B cell (primary cell): ENCODE measurements at places on chromosomes 11 and 22. TPM values are rescaled to one million over a fixed set of nuclear protein-coding genes. Genes with fewer than 3 reads are reported as not detected.

- no peaks in the 10 kb centered on the region for H3K4me1 ChIP-seq
- no peak overlapping the region for H3K27ac ChIP-seq
- H3K27me3 ChIP-seq, result no peaks in the 10 kb centered on the region
- no peak for DNase-seq
Measured at GRCh38 chr11:131840545-131840944, 470.1 kb downstream of the NTM start.

OR52I1 gene
- total RNA-seq, result not detected in 2 replicates

DNA sequence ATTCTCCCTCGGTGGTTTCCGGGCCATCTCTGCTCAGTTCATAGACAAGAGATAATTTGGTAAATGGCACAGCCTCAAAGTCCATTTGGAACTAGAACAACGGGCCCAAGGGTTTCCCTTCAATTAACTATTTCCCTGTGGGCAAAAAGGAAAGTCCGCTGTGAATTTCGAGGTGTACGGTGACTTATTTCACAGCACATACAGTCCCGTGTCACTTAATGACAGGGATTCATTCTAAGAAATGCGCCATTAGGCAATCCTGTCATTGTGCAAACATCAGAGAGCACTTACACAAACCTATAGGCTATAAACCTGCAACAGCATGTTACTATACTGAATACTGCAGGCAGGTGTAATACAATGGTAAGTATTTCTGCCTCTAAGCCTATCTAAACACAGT lies 551.6 kb downstream of the OPCML start:
- H3K27ac ChIP-seq, result no peak overlapping the region
- no peaks in the 10 kb centered on the region for H3K36me3 ChIP-seq
- no peak overlapping the region for H3K4me3 ChIP-seq
- H3K27me3 ChIP-seq, result no peaks in the 10 kb centered on the region
- DNase-seq, result no peak

OR51B4 gene
- not detected in 2 replicates for total RNA-seq

GRCh38 chr11:129608711-129609110 lies 206.9 kb upstream of the TMEM45B start:
- H3K4me3 ChIP-seq, result no peak overlapping the region
- no peaks in the 10 kb centered on the region for H3K36me3 ChIP-seq
- DNase-seq, result no peak
- no peak overlapping the region for H3K27ac ChIP-seq

DNA sequence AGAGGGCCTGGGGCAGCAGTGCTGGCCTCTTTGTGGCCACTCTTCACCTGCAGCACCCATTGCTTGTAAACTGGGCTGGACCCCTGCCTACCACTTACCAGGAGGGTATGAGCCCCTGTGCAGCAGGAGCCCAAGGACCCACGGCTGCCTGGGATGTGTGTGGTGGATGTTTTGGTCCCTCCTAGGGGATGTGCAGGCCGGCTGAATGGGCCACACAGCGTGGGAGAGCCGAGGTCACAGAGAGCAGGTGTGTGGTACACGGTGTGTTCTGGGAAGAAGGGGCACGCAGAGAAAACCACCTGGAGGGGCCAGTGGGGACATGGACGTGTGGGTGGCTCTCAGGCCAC lies 19.3 kb upstream of the GNB1L start:
- H3K36me3 ChIP-seq, result no peaks in the 10 kb centered on the region
- no peaks in the 10 kb centered on the region for H3K27me3 ChIP-seq
- no peaks in the 10 kb centered on the region for H3K4me1 ChIP-seq
- H3K4me3 ChIP-seq, result no peak overlapping the region
- H3K27ac ChIP-seq, result no peak overlapping the region

GRCh38 chr11:84333221-84333620 lies 1047.1 kb upstream of the CCDC90B start:
- DNase-seq, result no peak
- no peaks in the 10 kb centered on the region for H3K4me1 ChIP-seq
- H3K4me3 ChIP-seq, result no peak overlapping the region

- H3K27me3 ChIP-seq, result no peaks in the 10 kb centered on the region
- H3K4me3 ChIP-seq, result no peak overlapping the region
- no peak overlapping the region for H3K27ac ChIP-seq
- DNase-seq, result no peak
- no peaks in the 10 kb centered on the region for H3K36me3 ChIP-seq
- no peaks in the 10 kb centered on the region for H3K4me1 ChIP-seq
Measured at GRCh38 chr11:130458410-130458729, 9.9 kb downstream of the ADAMTS15 start.

DNA sequence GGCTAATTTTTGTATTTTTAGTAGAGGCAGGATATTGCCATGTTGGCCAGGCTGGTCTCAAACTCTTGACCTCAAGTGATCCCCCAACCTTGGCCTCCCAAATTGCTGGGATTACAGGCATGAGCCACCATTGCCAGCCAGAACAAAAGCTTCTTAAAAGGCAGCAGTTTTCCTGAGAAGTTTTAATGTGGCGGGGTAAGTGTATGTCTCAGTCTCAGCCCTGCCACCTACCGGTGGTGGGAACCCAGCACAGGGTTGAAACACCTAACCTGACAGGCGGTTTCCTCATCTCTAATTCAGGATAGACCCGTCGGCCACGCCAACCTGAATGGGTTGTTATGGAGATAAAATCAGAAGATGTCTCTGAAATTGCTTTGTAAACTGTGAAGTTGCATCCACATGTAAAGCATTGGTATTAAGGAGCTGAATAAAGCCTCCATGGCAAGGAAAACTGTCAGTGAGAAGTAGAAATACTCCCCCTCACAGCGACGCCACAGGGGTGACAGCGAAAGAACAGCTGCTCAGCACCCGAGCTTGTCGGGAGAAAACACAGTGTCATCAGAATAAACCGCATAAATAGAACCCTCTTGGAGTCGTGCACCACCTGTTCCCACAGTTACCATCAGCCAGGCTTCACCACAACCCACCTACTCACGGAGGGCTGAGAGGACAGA lies 165.9 kb upstream of the NCAM1 start:
- H3K4me3 ChIP-seq, result no peak overlapping the region
- no peaks in the 10 kb centered on the region for H3K27me3 ChIP-seq
- no peaks in the 10 kb centered on the region for H3K4me1 ChIP-seq

DNA sequence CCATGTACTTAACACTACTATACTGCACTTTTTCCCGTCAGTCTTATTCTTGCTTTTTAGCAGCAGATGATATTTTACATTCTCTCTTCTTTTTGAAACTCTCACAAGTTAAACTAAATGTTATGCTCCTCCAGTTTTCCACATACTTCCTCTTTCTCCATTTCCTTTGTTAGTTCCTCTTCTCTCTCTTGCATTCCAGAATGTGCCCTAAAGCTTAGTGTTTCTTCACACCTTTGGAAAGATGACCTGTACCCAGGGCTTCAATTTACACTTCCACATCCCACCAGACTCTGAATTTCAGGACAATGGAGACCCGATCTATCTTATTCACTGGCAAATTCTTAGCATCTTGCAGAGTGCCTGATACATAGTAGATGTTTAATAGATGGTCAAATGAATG lies 51.8 kb downstream of the APIP start:
- no peak overlapping the region for H3K27ac ChIP-seq
- H3K4me1 ChIP-seq, result peaks cover 3% of the 10 kb centered on the region
- H3K4me3 ChIP-seq, result no peak overlapping the region
- H3K36me3 ChIP-seq, result peaks cover 1% of the 10 kb centered on the region

DNA sequence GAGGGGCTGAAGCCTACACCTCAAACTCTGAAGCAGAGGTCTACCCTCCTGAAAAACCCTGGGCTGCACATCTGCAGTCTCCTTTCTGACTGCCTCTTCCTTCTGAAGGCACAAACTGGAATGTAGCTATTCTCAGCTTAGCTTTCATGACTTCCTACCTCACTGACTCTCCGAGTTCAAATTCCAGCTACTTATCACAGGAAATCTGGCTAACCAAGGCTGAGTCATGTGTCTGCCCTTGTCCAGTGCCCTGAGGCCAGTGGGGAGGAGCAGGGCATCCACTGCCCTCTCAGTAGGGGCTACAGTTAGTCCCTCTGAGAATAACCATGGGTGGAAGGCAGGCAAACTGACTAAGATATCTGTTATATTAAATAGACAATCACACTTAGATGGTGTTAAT lies 29.2 kb downstream of the PDGFD start:
- no peak for DNase-seq
- no peaks in the 10 kb centered on the region for H3K36me3 ChIP-seq
- no peaks in the 10 kb centered on the region for H3K27me3 ChIP-seq

GRCh38 chr22:31719850-31720471 lies 30.0 kb downstream of the PRR14L start:
- no peak overlapping the region for H3K4me3 ChIP-seq
- no peak for DNase-seq
- H3K36me3 ChIP-seq, result peaks cover 61% of the 10 kb centered on the region
- H3K27me3 ChIP-seq, result no peaks in the 10 kb centered on the region

DNA sequence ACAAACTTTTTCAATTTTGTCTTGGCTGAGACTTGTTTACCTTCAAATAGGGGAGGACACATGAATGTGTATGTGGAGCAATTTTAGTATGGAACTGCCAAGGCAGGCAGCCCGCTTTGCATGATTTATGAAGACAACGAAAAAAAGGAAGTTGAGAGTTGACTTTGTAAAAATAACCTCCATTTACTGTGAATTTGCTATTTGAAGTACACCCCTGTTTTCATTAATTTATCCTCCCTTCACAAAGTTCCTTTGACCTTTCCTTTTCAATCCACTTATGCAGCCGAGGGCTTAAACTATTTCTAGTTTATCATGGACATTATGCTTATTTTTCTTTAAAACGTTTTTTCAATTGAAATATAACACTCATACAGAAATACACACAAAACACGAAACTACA lies 369.6 kb upstream of the CADM1 start:
- H3K27ac ChIP-seq, result no peak overlapping the region
- no peak for DNase-seq
- H3K4me1 ChIP-seq, result no peaks in the 10 kb centered on the region
- H3K27me3 ChIP-seq, result no peaks in the 10 kb centered on the region

DNA sequence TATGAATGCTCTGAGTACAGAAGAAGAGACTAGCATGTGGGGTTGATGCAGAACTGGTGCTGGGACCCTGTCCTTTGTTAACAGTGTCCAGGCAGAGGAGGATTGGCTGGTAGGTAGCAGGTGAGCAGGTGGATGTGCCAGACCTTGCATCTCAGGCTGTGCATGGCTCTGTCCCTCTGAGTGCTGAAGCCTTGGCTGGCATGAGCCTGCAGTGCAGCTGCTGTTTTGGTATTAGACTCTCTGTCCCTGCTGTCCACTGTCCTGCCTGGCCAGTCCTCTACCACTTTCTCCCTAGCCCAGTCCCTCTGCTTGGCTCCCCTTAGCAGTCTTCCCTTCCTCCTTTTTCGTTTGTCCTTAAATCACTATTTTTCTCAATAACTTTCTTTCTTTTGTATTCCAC lies 213.6 kb upstream of the ZBED5 start:
- DNase-seq, result no peak
- H3K27ac ChIP-seq, result no peak overlapping the region
- no peaks in the 10 kb centered on the region for H3K36me3 ChIP-seq
- no peaks in the 10 kb centered on the region for H3K27me3 ChIP-seq
- H3K4me1 ChIP-seq, result no peaks in the 10 kb centered on the region
- H3K4me3 ChIP-seq, result no peak overlapping the region

- DNase-seq, result no peak
- H3K4me1 ChIP-seq, result no peaks in the 10 kb centered on the region
- no peak overlapping the region for H3K27ac ChIP-seq
- H3K27me3 ChIP-seq, result no peaks in the 10 kb centered on the region
Measured at GRCh38 chr11:104443387-104443786, 279.4 kb upstream of the PDGFD start.

DNA sequence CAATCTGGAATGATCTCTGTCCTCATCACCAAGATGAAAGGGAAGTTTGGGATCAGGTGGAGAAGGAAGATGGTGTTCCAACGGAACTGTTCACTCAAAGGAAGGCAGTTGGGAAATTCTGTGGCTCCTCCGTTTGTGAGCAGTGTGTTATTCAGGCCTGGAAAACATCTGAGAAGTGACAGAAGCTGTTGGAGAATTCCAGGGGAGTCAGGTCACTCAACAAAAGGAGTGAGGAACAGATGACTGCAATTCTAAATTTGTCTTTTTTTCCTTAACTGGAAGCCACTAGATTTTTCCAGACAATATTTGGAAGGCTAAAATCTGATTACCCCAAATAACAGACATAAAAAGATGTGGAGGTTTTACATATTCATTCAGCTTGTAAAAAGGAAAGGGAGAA lies 107.8 kb downstream of the CD44 start:
- no peaks in the 10 kb centered on the region for H3K36me3 ChIP-seq
- H3K27me3 ChIP-seq, result no peaks in the 10 kb centered on the region
- no peak overlapping the region for H3K4me3 ChIP-seq
- no peak for DNase-seq
- no peaks in the 10 kb centered on the region for H3K4me1 ChIP-seq

UPB1 gene
- total RNA-seq, result 3.8 and 4.0 TPM in 2 replicates

- H3K27me3 ChIP-seq, result no peaks in the 10 kb centered on the region
- peaks cover 44% of the 10 kb centered on the region for H3K4me1 ChIP-seq
- no peaks in the 10 kb centered on the region for H3K36me3 ChIP-seq
- H3K4me3 ChIP-seq, result peak overlapping the region; percentile 21
- DNase-seq, result peak; percentile 77
Measured at GRCh38 chr11:121482231-121483129, 29.7 kb upstream of the SORL1-AS1 start.

GRCh38 chr22:20079745-20080444 lies at the start of gene DGCR8:
Gene DGCR8 (plus strand): TSS chr22:20080241. CDS start chr22:20085964, 5,723 bp downstream.
- no peaks in the 10 kb centered on the region for H3K36me3 ChIP-seq
- no peaks in the 10 kb centered on the region for H3K27me3 ChIP-seq
- H3K27ac ChIP-seq, result peak within 1 kb of the TSS; percentile 29
- H3K4me3 ChIP-seq, result peak within 1 kb of the TSS; percentile 89
- peaks cover 21% of the 10 kb centered on the region for H3K4me1 ChIP-seq

- H3K27me3 ChIP-seq, result no peaks in the 10 kb centered on the region
- no peak for DNase-seq
- H3K4me1 ChIP-seq, result peaks cover 67% of the 10 kb centered on the region
- no peak overlapping the region for H3K4me3 ChIP-seq
- H3K36me3 ChIP-seq, result no peaks in the 10 kb centered on the region
Measured at GRCh38 chr11:10580623-10581022, 12.2 kb upstream of the LYVE1 start.

DNA sequence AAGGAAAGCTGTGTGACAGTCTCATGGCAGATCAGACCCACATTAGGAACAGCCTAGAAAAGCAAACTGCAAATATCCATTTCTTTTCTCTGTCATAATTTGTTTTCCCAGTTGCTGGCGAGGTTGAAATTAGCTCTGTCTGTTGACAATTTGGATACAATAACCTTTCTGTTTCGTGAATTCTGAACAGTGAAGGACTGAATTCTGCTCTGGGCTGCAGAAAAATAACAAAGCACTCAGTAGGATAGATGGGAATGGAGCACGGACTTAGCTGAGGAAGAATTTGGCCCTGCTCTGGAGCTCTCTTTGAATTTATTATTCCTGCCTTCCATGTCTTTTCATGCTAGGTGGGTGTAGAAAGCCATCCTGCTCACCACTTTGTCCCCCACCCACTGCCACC lies 140.3 kb downstream of the RRAS2 start:
- H3K36me3 ChIP-seq, result no peaks in the 10 kb centered on the region
- no peaks in the 10 kb centered on the region for H3K27me3 ChIP-seq
- H3K4me1 ChIP-seq, result no peaks in the 10 kb centered on the region

- H3K36me3 ChIP-seq, result no peaks in the 10 kb centered on the region
- no peaks in the 10 kb centered on the region for H3K27me3 ChIP-seq
- H3K27ac ChIP-seq, result no peak overlapping the region
- DNase-seq, result no peak
- no peak overlapping the region for H3K4me3 ChIP-seq
Measured at GRCh38 chr22:49132009-49132408, 695.7 kb downstream of the BRD1 start.
